Suprapubic skin (tissue), 4 donors: ENCODE measurements at places on chromosomes 3 and 15.

DNA sequence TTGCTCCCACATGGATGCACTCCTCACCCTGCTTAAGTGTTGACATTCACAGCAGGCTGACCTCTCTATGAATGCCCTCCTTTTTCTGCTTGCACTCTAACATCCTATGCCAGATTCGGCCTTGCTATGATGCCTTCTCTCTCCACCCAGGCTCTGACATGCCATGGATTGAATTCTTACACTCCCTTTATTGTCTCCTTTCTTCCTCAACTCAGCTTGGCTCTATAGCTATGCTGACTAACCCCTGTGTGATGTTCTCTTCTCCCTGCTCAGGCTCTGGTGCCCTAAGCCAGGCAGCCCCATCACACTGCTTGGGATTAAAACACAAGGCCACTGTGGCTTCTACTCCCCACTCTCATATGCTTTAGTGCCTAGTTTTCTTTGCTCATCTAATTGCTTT is 563.7 kb downstream of the NSUN3 start:
- DNase-seq = no peak

DNA sequence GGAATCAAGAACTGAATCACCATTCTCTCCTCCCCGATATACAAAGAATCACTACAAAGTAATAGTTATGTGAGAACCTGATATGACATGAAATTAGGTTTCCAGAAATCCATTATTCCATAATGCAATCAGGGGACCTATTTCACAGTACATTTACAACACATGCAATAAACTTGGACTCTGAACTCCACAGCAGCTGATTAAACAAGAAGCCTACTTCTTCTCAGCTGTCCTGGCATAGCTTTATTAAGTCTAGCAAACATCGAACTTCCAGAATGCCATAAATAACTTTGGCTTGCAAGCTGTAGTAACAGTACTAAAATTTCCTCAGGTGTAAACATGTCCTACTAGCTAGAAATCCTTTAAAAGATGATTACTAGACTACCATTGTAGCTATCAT is 17.8 kb downstream of the PDCD10 start:
- DNase-seq = no peak

DNA sequence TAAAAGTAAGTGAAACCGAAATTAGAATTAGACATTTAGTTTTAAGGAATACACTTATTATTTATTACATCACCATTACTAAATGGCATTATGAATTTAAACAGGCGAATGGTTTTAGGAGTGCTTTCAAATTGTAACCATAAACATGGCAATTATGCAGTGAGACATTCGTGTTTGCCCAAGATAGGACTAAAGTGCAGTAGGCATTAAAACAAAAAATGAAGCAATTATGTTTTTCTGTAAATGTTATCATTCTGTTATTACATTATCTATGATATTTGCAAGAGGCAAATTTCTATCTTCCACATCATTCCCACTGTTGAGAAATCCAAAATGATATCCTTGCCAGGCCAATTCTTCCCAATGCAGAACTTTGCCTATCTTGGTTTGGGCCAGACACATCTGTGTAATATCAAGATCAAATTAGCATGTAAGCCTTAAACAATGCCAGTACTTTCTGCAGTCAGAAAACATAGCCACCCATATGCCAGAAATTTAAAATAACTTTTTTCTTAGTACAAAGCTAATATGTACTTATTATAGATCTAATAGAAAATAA is 156.9 kb downstream of the ATP8B4 start:
- DNase-seq = no peak

- DNase-seq = no peak
These were observed 392.2 kb downstream of the KCNH8 start for GRCh38 chr3:19540464-19540863.

GRCh38 chr3:123871946-123872345 is 12.2 kb downstream of the MYLK start:
- DNase-seq = no peak

- DNase-seq = no peak
These were observed 524 bp upstream of the TOPBP1 start for GRCh38 chr3:133662278-133662651.
